ENCODE measurements at places on chromosomes 16 and 17.

- no peak for DNase-seq
Observed at GRCh38 chr16:88636488-88637265, 1.7 kb upstream of the IL17C start.

DNA sequence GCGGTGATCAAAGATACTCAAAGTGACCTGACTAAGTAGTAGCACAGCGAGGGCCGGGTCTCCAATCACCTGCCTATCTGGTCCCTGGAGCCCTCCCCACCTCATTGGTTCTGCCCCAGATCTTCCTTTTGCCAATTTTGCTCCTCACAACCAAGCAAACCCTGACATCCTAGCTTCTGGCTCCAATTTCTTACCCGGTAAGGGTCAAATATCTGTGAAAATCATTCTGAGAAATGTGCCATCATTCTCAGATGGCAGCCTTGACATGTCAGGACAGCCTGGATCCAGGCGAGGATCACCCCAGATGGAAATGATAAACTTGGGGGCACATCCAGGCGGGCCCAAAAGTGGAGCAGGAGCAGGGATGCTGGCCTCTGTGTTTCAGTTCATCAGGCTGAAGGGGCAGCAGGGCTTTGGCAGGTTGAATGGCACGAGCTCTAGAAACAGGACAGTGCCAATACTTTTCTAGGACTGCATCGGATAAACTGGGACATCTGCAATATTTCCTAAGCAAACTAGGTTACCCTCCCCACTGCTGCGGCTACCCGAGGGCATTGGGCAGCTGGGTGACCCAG, 83.9 kb downstream of the SHISA6 start:
- no peak for DNase-seq

- no peak for DNase-seq
Observed at GRCh38 chr17:2453325-2453724, 52.5 kb upstream of the MNT start.

DNA sequence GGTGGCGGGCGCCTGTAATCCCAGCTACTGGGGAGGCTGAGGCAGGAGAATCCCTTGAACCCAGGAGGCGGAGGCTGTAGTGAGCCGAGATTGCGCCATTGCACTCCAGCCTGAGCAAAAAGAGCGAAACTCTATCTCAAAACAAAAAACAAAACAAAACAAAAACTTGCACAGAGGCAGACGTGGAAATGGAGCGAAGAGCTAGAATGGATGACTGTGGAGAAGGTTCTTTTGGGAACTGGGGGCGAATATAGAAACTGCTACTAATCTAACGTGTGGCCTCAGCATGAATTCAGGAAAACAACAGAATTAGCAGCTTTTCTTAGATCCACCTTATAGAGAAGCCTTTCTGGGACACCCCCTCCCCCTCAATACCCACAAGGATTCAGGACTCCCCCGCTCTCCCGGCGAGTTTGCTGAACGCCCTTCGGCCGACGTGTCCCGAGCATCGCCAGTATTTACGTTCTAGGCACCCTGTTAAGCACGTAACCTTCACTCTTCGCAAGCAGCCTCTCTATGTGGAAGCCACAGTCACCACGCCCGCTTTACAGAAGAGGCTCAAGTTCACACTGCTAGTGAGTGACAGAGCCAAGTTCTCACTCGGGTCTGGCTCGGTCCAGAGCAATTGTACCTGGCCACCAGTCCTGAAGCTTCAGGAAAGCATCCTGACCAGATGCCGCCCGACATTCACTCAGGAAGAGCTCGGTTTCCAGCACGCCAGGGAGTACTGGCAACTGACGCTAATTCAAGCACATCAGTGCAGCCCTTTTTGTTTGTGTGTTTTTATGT, 13.3 kb upstream of the ABR start:
- no peak for DNase-seq

DNA sequence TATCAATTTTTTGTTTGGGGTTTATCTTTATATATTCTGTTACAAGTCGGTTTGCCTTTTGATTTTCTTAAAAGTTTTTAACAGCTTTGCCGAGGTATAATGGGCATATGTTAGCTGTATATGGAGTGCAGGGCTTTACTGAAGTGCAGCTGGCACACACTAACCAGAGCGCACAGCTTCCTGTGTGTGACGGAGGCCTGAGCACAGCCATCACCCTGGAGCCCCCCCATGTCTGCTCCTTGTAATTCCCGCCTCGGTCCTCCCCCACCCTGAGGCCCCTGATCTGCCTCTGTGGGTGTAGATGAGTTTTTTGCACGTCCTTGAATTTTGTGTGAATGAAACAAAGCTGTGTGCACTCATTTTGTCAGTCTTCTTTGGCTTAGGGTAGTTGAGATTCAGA, 60.1 kb upstream of the ZNF750 start:
- no peak for DNase-seq

DNA sequence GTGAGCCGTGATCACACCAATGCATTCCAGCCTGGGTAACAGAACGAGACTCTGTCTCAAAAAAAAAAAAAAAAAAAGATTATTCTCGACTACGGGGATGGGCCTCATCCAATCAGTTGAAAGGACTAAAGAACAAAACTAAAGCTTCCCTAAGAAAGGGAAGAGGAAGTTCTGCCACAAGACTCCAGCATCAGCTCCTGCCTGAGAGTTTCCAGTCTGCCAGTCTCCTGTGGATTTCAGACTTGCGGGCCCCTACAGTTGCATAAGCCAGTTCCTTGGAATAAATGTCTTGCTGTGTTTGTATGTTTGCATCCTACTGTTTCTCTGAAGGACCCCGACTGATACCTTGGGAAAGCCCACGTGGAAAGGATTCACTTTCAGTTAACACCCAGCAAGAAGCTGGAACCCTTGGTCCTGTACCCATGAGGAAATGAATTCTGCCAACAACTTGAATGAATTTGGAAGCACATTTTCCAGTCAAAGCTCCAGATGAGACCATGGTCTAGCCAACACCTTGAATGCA, 26.3 kb upstream of the FZD2 start:
- DNase-seq, result no peak

GRCh38 chr16:87037012-87037411, 280.2 kb downstream of the C16orf95 start:
- DNase-seq, result no peak

- no peak for DNase-seq
Observed at GRCh38 chr16:976389-976931, 5.1 kb upstream of the SOX8 start.

- DNase-seq, result no peak
Observed at GRCh38 chr16:81415751-81416150, 28.9 kb upstream of the CMIP start.

GRCh38 chr17:36550491-36551417, 6.0 kb downstream of the GGNBP2 start:
- DNase-seq, result no peak

GRCh38 chr17:10051112-10051511, 146.0 kb upstream of the RCVRN start:
- DNase-seq, result no peak

- DNase-seq, result no peak
Observed at GRCh38 chr16:28258567-28258966, 33.8 kb upstream of the SBK1 start.

- DNase-seq, result no peak
Observed at GRCh38 chr17:81245665-81246342, 6.7 kb downstream of the NDUFAF8 start.

DNA sequence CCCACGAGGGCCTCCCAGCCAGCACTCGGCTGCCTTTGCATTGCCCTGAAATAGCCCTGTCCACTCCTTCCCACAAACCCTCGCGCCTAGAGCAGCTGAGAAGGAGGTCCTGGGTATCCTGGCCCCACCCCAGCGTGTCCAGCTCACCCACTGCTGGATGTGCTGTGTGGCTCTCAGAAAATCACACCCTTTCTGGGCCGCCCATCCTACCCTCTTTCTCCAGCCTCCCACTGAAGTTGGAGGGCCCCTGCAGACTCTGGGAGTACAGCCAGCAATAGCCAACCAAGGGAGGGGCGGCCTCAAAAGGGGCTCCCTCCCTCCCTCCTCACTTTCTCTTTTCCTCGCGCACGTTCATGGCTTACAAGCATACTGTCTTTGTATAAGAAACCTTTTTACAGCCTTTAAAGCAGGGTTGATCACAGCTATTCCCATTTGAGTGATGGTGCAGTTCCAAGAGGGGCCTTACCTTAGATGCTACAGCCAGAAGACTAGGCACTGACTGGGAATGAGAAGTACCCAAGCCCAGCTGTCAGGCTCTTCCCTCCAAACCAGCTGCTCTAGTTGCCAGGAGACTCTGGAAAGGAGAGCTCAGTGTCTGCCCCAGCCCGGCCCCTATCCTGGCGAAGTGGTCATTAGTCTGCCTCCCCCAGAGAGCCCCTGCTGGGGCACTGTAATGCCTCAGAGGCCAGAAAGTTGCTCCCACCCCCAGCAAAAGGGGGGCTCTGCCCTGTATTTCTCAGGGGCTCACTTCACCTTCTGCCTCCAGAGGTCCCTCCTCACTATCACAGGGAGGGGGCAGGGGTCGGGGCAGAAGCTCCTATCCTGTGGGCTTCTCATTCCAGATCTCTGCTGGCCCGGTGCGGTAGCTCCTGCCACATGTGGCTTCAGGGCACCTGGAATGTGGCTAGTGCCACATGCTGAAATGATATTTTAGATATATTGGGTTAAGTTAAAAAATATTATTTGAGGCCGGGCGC, 38.1 kb downstream of the DCAKD start:
- DNase-seq, result no peak

DNA sequence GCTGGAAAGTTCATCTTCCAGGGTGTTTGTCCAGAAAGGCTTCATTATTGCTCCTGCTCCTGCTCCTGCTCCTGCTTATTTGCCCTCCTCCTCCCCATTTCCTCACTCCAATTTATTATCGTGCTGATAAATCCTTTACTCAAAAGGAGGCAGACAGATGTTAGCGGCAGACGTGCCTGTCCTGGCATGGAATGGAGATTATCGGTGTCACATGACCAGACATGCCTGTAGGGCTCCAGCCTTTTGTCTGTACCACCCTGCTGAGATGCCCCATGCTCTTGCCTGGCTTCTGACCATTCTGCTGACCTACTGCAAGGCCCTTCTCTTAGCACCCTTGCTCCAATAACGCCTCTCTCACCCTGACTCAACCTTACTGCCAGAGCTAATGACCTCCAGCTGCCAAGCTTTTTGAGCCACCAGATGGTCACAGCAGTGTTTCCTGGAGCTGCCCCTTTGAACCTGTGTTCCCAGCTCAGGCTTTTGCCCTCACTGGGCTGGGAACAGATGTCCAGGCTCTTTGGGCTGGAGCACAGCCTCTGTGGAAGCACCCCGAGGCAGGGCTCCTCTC, 12.8 kb downstream of the DNAH9 start:
- no peak for DNase-seq

- DNase-seq, result no peak
Observed at GRCh38 chr16:2425008-2425518, 4.2 kb upstream of the CCNF start.

- peak; percentile 71 for DNase-seq
Observed at GRCh38 chr17:34420254-34420766, 57.3 kb upstream of the CCL1 start.

- DNase-seq, result no peak
Observed at GRCh38 chr17:59601130-59601529, 18.6 kb upstream of the CLTC start.

DNA sequence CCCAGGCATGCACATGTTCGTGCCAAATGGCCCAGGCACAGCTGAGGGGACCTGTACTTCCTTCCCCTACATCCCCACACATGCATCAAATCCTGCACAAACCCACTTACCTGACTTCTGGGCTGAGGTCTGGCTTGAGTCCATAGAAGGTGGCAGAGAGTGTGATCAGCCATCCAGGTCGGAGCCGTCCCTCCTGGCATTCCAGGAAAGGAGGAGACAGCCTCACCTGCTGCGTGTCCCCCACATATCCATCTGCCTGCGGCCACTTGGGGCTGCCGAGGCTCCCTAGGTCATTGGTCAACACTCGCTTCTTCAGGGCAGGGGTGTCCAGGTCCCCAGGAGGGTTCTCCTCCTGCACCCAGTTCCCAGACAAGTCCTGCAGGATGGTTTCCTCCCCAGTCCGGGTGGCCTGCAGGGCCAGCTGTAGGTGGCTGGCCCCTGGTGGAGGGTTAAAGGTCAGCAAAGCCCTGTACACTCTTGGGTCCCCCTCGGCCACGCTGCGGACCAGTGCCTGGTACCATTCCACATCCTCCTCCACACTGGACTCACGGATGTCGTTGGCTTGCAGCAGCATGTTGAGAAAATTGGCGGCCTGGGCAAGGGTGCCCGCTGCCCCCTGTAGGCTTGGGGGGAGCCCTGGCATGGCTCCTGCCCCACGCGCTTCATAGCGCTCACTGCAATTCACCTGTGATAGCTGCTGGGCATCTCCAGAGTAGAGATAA, 709 bp downstream of the GPR179 start:
- no peak for DNase-seq

- peak; percentile 53 for DNase-seq
Observed at GRCh38 chr17:43368740-43369506, 29.9 kb upstream of the ARL4D start.

DNA sequence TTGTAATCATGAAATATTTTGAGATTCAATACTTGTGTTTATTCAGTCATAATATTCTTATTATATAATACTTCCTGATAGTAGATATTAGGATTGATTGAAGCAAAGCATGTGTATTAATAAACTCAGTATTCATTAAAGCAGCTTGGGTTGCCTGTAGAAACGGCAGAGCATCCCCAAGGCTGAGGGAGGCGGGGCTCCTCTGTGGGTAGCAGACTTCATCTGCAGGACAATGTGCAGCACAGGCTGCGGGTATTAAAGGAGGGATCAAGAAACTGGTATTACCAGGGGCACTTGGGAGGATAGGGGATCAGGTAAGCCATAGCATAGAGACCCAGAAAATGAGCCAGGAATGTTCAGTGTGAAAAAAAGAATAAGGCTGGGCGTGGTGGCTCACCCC, 213.6 kb downstream of the PRKCA start:
- DNase-seq, result no peak

GRCh38 chr17:78132084-78132676, 1.6 kb downstream of the TMC8 start:
- DNase-seq, result no peak

- no peak for DNase-seq
Observed at GRCh38 chr17:49393491-49394255, 21.0 kb downstream of the PHB1 start.

DNA sequence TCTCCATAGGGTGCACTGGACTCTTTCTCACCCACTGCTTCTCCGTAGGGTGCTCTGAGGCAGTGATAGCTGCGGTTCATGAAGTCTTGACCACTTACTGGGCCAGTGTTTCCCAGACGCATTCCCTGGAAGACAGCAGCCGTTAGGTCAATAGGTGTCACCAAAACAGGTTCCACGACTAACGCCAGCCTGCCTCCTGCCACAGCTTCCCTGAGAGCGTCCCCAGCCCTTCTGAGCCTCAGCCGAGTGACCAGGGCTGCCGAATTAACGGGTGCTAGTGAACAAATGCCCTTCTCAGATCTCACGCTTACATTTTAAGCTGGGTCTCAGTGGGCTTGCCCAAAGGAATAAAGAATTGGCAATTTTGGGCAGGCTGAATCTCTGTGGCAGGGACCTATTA, 188.7 kb upstream of the TNRC6C start:
- no peak for DNase-seq

- DNase-seq, result peak; percentile 50
Observed at GRCh38 chr17:65228734-65229620, 91.8 kb downstream of the RGS9 start.

DNA sequence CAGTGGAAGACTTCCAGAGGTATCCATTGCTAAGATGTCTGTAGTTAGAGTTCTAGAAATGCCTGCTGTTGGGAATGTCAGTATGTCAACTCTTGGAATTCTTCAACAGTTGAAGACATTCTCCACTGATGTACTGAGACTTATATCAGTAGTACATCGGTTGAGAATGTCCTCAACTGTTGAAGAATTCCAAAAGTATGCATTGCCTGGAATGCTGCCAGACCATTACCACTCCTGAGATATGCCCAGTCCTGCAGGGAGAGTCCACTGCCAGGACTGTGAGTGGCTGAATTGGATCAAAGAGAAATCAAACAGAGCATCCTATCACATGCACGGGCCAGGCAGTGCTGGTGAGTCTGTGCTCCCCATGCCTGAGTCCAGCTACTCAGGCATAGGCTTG, 42.0 kb downstream of the IL21R start:
- DNase-seq, result no peak

Data from stimulated activated CD4-positive, alpha-beta T cell treated with anti-CD3 and anti-CD28 coated beads, Interleukin-2, amount 100 ng/mL, for 48 hours (primary cell).